ENCODE measurements at places on chromosomes 5 and 9. TPM values are rescaled to one million over a fixed set of nuclear protein-coding genes. Genes with fewer than 3 reads are reported as not detected.

- no peak for DNase-seq
Observed at GRCh38 chr5:178108966-178109365, 4.4 kb upstream of the N4BP3 start.

GRCh38 chr9:125486576-125486975 is 220.4 kb downstream of the MAPKAP1 start:
- no peak for DNase-seq

DNA sequence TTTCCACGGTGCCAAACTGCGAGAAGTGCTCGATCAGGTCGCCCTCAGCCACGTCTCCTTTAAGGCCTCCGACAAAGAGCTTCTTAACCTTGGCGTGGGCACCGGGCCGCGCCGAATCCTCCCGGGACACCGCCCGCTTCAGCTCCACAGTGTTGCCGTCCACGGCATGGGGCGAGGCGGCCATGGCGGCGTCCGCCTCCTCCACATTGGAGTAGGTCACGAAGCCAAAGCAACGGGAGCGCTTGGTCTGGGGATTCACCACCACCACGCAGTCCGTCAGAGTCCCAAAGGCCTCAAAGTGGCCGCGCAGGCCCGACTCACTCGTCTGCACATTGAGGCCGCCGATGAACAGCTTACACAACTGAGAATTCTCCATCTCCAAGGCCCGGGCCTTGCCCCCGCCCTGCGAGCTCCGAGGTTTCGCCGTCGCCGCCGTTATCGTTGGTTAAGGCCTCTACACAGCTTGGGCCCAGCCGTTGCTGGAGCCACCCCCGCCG is 424 bp downstream of the HNRNPA0 start:
- no peak for DNase-seq

The DIRAS2 gene
- polyA plus RNA-seq = not detected

The PAEP gene
- not detected for polyA plus RNA-seq

The TRIP13 gene
- polyA plus RNA-seq = 14.9 TPM
